Gastrocnemius medialis (tissue), 4 donors: ENCODE measurements at places on chromosomes 4 and X.

GRCh38 chr4:54197926-54198325 is 31.2 kb upstream of the PDGFRA start:
- DNase-seq = no peak
- H3K36me3 ChIP-seq = no peaks in the 10 kb centered on the region
- no peak overlapping the region for H3K4me3 ChIP-seq
- no peaks in the 10 kb centered on the region for H3K4me1 ChIP-seq
- H3K27me3 ChIP-seq = no peaks in the 10 kb centered on the region

GRCh38 chr4:30945586-30945985 is 225.4 kb downstream of the PCDH7 start:
- H3K27ac ChIP-seq = no peak overlapping the region
- H3K36me3 ChIP-seq = no peaks in the 10 kb centered on the region
- DNase-seq = no peak
- no peaks in the 10 kb centered on the region for H3K4me1 ChIP-seq
- H3K4me3 ChIP-seq = no peak overlapping the region
- no peaks in the 10 kb centered on the region for H3K27me3 ChIP-seq

- no peak overlapping the region for H3K27ac ChIP-seq
- no peaks in the 10 kb centered on the region for H3K36me3 ChIP-seq
- no peaks in the 10 kb centered on the region for H3K4me1 ChIP-seq
- DNase-seq = no peak
Measured at GRCh38 chr4:151045907-151046306, 30.8 kb upstream of the LRBA start.

DNA sequence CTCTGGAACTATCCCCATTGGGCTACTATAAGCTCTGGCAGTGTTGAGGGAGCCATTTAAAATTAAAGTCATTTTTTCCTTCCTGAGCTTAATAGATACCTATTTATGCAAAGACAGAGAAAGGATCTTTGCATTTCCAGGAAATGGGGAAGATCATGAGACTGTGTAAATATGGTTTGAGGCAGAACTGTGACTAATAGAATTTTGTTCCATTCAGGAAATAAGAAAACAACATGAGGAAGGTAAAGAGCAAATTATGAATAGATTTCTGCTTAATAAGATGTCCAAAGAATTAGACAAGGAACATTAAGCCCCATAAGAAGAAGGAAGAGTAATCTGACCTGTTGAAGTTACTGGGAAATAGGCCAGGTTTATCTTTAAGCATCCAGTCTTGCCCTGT is 17.8 kb upstream of the TBC1D19 start:
- H3K27ac ChIP-seq = no peak overlapping the region
- no peak for DNase-seq
- H3K27me3 ChIP-seq = no peaks in the 10 kb centered on the region
- H3K4me1 ChIP-seq = no peaks in the 10 kb centered on the region

- no peak overlapping the region for H3K27ac ChIP-seq
- DNase-seq = no peak
- no peaks in the 10 kb centered on the region for H3K36me3 ChIP-seq
- H3K4me3 ChIP-seq = no peak overlapping the region
Measured at GRCh38 chr4:114161809-114162208, 182.4 kb upstream of the ARSJ start.

- no peak overlapping the region for H3K4me3 ChIP-seq
- H3K27me3 ChIP-seq = no peaks in the 10 kb centered on the region
- no peak for DNase-seq
- no peak overlapping the region for H3K27ac ChIP-seq
Measured at GRCh38 chrX:50726296-50726695, 87.7 kb downstream of the SHROOM4 start.
